ENCODE measurements at places on chromosomes 7 and 10.

DNA sequence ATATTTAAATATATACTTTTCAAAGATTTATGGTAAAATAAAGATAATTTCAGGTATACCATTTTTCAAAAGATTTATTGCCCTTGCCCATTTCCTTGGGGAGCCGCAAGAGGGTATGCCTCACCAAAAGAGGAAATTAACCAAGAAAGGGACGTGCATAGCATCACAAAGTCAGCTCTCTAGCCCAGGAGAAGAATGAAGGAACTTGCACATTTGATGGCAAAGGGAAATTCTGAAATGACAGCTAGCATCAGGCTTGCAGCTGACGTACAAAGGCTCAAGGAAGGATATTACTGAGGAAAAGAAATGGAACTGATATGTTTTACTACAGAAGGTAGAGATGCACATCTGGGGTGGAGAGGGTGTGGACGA lies 93.6 kb upstream of the RSU1 start:
- H3K4me1 ChIP-seq: peaks cover 2% of the 10 kb centered on the region
- H3K4me3 ChIP-seq: no peak overlapping the region

DNA sequence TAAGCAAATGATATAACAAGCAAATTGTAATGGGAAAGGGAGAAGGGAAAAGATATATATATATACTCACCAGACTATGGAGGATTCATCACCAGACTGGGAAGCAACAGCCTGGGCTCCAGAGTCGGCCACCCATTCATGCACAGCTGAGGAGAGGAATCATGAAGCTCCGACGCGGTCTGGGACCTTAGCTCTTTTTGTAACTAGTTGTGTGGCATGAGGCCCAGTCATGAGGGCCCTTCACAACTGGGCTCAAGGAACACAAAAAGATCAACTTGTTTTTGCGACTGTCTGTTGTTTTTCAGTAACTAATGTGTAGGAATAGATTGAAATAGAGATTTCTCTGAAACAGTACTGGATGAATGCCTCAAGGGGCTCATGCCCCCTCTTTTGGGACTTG lies 911.2 kb downstream of the TYW1 start:
- H3K36me3 ChIP-seq: no peaks in the 10 kb centered on the region
- H3K27me3 ChIP-seq: no peaks in the 10 kb centered on the region
- H3K4me3 ChIP-seq: no peak overlapping the region

- DNase-seq: no peak
- no peak overlapping the region for H3K27ac ChIP-seq
- no peaks in the 10 kb centered on the region for H3K27me3 ChIP-seq
Measured at GRCh38 chr7:77447616-77448015, 31.5 kb upstream of the GSAP start.

- no peak for DNase-seq
- H3K27me3 ChIP-seq: peaks cover 10% of the 10 kb centered on the region
- H3K36me3 ChIP-seq: no peaks in the 10 kb centered on the region
- no peak overlapping the region for H3K4me3 ChIP-seq
- no peaks in the 10 kb centered on the region for H3K4me1 ChIP-seq
Measured at GRCh38 chr7:158345731-158346130, 241.9 kb downstream of the PTPRN2 start.

GRCh38 chr7:99374111-99375064 lies at the start of gene ARPC1B:
Gene ARPC1B, plus strand, starts transcription at chr7:99374730. Its CDS starts 10,985 bp downstream, at chr7:99385715.
- peak within 1 kb of the TSS; percentile 94 for H3K4me3 ChIP-seq
- DNase-seq: peak; percentile 67
- peaks cover 8% of the 10 kb centered on the region for H3K36me3 ChIP-seq
- H3K27me3 ChIP-seq: no peaks in the 10 kb centered on the region
- peaks cover 6% of the 10 kb centered on the region for H3K4me1 ChIP-seq

DNA sequence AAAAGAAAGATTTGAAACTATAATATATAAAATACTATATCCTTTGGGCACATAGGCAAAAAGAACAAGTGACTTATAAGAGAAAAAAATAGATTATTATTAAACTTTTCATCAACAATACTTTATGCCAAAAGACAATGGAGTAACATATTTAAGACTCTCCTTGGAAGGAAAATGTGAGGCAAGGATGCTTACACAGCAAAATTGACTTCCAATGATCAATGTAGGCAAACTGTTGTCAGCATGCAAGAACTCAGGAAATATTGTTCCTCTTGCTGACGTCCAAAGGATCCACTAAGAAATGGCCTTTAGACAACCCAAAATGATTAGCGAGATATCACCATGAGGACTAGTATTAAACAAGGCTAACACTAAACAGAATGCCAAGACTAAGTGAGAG lies 22.9 kb upstream of the LMOD2 start:
- peaks cover 3% of the 10 kb centered on the region for H3K4me1 ChIP-seq
- no peaks in the 10 kb centered on the region for H3K27me3 ChIP-seq
- H3K4me3 ChIP-seq: no peak overlapping the region
- no peak for DNase-seq

GRCh38 chr10:126849646-126850045 lies 55.6 kb upstream of the DOCK1 start:
- no peak for DNase-seq
- H3K27ac ChIP-seq: no peak overlapping the region
- H3K4me1 ChIP-seq: no peaks in the 10 kb centered on the region
- no peak overlapping the region for H3K4me3 ChIP-seq
- no peaks in the 10 kb centered on the region for H3K27me3 ChIP-seq
- no peaks in the 10 kb centered on the region for H3K36me3 ChIP-seq

- DNase-seq: no peak
- no peaks in the 10 kb centered on the region for H3K27me3 ChIP-seq
- no peak overlapping the region for H3K27ac ChIP-seq
- H3K36me3 ChIP-seq: no peaks in the 10 kb centered on the region
- H3K4me1 ChIP-seq: peaks cover 8% of the 10 kb centered on the region
Measured at GRCh38 chr7:988426-988911, 5.5 kb downstream of the CYP2W1 start.

GRCh38 chr10:5910323-5911100 lies 20.5 kb downstream of the FBH1 start:
- no peak overlapping the region for H3K27ac ChIP-seq
- H3K4me1 ChIP-seq: no peaks in the 10 kb centered on the region
- no peaks in the 10 kb centered on the region for H3K27me3 ChIP-seq
- DNase-seq: no peak
- H3K36me3 ChIP-seq: peaks cover 50% of the 10 kb centered on the region

DNA sequence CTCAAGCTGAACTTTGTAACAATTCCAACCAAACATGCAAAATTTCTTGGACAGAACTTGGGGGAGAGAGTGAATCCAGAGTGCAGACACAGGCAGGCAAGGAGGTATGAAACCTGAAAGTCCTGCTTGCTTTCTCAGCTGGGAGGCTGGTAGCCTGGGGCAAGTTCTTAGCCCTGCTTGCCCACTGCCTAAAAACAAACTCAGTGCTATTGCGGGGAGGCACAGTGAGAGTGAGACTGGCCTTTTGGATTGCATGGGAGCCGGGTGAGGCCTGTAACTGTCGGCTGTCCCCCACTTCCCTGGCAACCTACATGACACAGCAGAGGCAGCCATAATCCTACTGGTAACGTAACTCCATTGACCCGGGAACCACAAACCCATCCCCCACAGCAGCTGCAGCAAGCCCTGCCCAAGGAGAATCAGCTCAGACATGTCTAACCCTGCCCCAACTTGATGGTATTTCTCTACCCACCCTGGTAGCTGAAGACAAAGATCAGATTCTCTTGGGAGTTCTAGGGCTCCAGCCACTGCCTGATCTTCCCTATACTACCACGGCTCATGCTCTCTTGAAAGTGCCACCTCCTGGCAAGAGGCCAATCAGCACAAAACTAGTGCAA lies 663.6 kb downstream of the GRM8 start:
- no peak overlapping the region for H3K4me3 ChIP-seq
- H3K27me3 ChIP-seq: no peaks in the 10 kb centered on the region
- H3K36me3 ChIP-seq: no peaks in the 10 kb centered on the region
- no peaks in the 10 kb centered on the region for H3K4me1 ChIP-seq

GRCh38 chr7:30511973-30512662 lies 7.5 kb upstream of the GGCT start:
- no peak for DNase-seq
- H3K4me1 ChIP-seq: no peaks in the 10 kb centered on the region
- H3K4me3 ChIP-seq: no peak overlapping the region
- no peaks in the 10 kb centered on the region for H3K27me3 ChIP-seq

DNA sequence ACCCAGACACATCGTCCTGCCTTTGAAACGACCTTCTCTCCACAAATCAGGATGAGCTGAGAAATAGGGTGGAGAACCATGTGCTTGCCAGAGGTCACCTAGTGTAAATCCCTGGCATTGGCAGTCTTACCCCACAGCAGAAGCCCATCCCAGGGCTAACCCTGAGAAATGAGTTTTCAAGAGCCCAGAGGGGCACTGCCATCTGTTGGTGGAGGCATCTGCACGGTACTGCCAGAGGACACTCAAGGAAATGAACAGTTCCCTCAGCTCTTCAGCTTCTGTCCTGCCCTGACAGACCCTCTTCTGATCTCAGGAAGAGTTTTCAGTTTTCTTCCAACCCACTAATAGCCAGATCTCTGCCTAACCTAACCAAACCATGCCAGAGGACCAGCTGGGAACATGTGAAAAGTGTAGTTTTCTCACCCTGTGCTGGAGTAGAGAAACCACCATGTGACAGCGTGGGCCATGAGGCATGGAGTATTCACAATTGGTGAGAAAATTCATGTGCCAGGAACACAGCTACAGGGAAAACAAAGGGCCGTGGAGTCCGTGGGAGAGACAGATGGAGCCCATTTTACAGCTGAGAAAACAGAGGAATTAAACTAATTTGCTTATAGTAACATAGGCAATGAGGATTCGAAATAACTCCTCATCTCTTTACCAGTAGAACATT lies 37.7 kb upstream of the ITPRID1 start:
- no peaks in the 10 kb centered on the region for H3K36me3 ChIP-seq
- no peak for DNase-seq
- peaks cover 2% of the 10 kb centered on the region for H3K4me1 ChIP-seq
- H3K27ac ChIP-seq: no peak overlapping the region
- no peaks in the 10 kb centered on the region for H3K27me3 ChIP-seq

DNA sequence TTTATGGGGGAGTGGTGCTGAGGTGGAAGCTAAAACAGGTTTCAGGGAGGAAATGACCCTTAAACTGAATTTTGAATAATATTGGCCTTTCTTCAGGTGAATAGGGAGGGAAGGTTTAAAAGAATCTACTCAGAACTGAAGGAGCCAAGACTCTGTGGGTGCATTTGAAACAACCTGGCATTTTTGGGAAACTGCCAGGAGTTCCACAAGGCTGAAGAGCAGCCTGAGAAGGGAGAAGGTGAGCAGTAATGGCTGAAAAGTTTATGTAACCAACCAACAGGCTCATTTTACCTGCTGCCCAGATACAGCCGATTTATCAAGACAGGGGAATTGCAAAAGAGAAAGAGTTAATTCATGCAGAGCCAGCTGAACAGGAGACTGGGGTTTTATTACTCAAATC lies 4.0 kb upstream of the PANK1 start:
- DNase-seq: no peak
- H3K4me1 ChIP-seq: peaks cover 8% of the 10 kb centered on the region
- no peaks in the 10 kb centered on the region for H3K36me3 ChIP-seq
- no peaks in the 10 kb centered on the region for H3K27me3 ChIP-seq

DNA sequence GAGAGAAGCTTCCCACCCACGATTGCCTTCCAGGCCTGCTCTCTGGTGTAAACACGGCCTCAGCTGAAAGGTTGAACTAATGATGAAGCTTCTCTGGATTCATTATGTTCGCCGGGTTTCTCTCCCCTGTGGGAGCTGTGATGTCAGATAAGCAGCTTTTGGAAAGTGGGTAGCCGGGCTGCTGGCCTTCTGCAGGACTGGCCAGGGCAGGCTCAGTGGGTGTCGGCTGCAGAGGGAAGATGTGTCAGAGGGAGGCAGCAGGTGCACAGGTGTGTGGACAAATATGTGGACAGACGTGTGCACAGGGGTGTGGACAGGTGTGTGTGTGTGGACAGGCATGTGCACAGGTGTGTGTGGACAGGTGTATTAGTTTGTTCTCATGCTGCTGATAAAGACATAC lies 28.5 kb upstream of the PSMG3 start:
- no peak for DNase-seq
- no peak overlapping the region for H3K4me3 ChIP-seq
- no peak overlapping the region for H3K27ac ChIP-seq
- H3K36me3 ChIP-seq: no peaks in the 10 kb centered on the region
- no peaks in the 10 kb centered on the region for H3K4me1 ChIP-seq

GRCh38 chr7:68623030-68623429 lies 975.2 kb upstream of the AUTS2 start:
- no peaks in the 10 kb centered on the region for H3K4me1 ChIP-seq
- no peak overlapping the region for H3K27ac ChIP-seq
- H3K36me3 ChIP-seq: no peaks in the 10 kb centered on the region
- no peaks in the 10 kb centered on the region for H3K27me3 ChIP-seq
- DNase-seq: no peak
- H3K4me3 ChIP-seq: no peak overlapping the region

- no peaks in the 10 kb centered on the region for H3K27me3 ChIP-seq
- H3K4me3 ChIP-seq: no peak overlapping the region
- H3K4me1 ChIP-seq: peaks cover 6% of the 10 kb centered on the region
Measured at GRCh38 chr7:26560526-26561256, 269.0 kb downstream of the SNX10 start.

DNA sequence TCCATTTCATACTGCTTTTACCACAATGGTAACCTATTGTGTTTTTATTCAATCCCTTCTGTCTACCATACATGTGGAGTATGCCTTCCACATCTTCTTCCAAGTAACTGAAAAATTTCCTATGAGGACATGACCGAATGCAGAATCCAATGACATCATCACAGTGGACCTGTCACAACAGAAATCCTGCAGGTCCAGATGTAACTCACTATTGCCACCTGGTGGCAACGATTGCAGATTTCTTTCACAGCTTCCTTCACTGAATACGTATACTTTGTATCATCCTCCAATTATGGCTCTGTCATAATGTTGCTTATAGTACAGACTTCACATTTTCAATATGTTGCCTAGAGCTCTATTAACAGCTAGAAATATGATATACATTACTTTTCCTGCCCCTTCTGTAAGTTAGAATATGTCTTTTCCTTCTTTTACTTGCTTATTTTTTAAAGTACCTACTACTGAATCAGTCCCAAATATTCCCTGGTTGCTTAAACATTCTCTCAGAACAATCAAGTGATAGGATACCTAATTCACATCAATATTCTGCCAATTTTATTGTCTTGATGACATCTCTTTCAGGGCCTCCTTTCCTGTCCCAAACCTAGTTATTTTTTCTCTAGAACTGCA lies 45.4 kb downstream of the SLC13A1 start:
- no peaks in the 10 kb centered on the region for H3K36me3 ChIP-seq
- DNase-seq: peak; percentile 86
- no peak overlapping the region for H3K27ac ChIP-seq
- no peak overlapping the region for H3K4me3 ChIP-seq
- H3K27me3 ChIP-seq: no peaks in the 10 kb centered on the region

DNA sequence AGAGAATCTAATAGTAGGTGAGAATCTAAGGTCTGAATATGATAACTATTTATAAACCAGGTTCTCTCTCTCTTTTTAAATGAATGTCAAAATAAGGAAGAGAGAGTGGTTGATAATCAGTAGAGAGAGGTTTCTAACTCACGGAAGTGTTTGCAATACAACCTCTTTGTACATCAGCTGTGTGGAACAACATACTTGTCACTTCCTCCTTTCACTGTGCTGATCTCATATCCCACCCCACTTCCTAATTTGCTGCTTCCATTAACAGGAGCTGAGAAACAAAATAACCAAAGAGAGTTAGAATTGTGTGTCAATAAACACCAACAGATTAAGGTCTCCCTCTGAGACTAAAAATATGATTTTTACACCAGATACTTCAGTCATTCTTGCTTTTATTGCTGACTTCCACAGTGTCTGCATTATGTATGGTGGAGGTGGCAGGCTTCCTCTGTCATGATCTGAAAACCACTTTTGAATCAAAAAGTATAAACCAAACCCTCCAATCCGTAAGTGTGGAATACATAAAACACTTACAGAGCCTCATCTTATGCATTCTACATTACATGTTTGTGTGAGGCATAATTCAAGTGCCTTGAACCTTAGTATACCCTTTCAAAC lies 25.0 kb downstream of the CACUL1 start:
- H3K36me3 ChIP-seq: no peaks in the 10 kb centered on the region
- no peak overlapping the region for H3K27ac ChIP-seq
- H3K4me1 ChIP-seq: no peaks in the 10 kb centered on the region
- DNase-seq: no peak
